Activated T-cell treated with anti-CD3 and anti-CD28 coated beads for 24 hours (primary cell): ENCODE measurements at places on chromosomes 3 and 15.

DNA sequence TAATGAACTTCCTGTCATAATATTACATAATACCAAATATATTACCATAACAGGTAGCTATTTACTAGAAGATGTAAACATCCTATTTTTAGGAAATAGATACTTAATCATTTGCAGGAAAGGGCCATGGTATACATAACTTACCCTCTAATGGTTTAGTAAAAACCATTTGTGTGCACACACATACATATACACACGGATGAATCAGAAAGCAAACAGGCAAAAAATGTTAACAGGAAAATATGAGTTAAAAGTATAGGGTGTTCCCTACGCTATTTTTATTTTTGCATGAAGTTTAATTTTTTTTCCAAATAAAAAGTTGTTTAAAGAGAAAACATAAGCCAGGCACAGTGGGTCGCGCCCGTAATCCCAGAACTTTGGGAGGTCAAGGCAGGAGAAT lies 34.6 kb downstream of the FAM174B start:
- DNase-seq: no peak

DNA sequence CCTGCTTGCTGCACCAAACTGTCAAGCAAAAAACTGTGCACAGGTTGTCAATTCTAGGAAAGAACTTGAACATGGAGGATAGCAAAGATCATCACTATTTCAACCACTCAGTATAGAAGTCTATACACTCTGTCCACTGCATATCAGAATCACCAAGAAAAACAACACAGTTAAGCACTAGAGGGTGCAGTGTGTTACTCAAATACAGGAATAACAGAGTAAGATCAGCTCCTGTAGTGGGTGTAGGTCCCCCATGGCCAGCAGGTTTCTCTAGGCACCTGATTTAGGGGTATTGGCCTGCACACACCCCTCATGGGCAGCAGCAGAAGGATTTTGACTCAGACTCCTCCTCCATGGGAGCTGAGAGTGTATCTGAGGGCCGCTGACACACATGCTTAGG lies 464.1 kb downstream of the EPHA6 start:
- DNase-seq: no peak

GRCh38 chr3:98644168-98644567 lies 50.8 kb upstream of the CPOX start:
- DNase-seq: no peak

GRCh38 chr15:38297623-38298388 lies 45.2 kb downstream of the SPRED1 start:
- no peak for DNase-seq

- no peak for DNase-seq
Observed at GRCh38 chr3:64343689-64344430, 118.6 kb upstream of the PRICKLE2 start.

- no peak for DNase-seq
Observed at GRCh38 chr3:129003578-129004112, 2.5 kb downstream of the EFCC1 start.

GRCh38 chr15:68783226-68784058 lies 37.3 kb downstream of the ANP32A start:
- peak; percentile 23 for DNase-seq

- no peak for DNase-seq
Observed at GRCh38 chr3:77160931-77161497, 121.1 kb downstream of the ROBO2 start.

DNA sequence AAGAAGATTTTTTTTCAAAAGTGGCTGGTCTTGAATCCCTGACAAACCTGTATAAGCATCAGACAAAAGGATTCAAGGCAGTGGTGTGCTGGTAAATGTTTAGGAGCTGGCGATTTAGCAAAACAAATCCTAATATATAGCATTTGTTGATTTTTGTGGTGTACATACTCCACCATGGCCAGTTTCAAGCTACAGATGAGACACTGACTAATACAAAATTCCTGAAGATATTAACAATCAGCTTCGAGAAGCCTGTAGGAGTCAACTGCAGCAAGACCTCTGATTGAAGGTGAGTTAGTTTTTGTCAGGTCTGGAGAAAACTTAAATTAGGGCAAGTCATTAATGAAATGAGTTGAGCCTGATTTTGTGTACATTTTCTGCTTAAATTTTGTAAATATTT lies 6.7 kb downstream of the STRIT1 start:
- no peak for DNase-seq

GRCh38 chr15:28110481-28110881 lies 11.4 kb upstream of the OCA2 start:
- DNase-seq: no peak

GRCh38 chr15:85495096-85495495 lies 114.7 kb downstream of the AKAP13 start:
- no peak for DNase-seq

GRCh38 chr3:28019740-28020139 lies 221.7 kb upstream of the CMC1 start:
- no peak for DNase-seq

DNA sequence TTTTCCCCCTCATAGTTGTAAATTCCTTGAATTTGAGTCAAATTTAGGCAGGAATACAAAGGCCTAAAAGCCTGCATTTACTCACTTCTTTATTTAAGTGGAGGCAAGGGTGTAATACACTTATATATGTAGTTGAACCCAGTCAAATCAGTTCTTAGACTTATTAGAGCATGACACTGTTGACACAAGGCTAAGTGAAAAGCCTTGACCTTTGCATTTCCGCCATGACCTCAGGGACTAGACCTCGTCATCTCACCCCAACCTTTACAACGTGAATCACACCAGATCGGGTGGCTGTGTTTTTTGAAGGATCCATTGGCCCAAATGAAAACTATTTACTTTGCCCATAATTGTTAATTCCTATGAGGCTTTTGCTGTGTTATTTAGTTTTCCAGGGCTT lies 774.4 kb downstream of the ROBO1 start:
- no peak for DNase-seq

DNA sequence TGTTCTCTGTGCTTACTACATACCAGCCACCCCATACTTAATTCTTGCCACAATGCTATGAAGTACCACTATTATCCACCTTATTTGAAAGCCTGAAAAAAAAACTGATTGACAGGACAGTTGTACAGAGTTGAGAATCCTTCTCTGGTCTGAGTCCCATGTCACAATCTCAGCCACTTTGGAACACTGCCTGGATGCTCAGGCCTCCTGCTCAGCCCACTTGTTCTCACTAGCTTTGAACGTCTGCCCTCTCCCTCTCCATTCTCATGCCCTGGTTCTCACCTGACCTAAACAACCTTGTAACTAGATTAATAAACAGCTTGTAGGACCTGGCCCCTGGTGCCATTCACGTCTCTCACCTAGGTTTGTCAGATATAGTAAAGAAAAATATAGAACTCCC lies 53.9 kb downstream of the TRIM69 start:
- DNase-seq: no peak

DNA sequence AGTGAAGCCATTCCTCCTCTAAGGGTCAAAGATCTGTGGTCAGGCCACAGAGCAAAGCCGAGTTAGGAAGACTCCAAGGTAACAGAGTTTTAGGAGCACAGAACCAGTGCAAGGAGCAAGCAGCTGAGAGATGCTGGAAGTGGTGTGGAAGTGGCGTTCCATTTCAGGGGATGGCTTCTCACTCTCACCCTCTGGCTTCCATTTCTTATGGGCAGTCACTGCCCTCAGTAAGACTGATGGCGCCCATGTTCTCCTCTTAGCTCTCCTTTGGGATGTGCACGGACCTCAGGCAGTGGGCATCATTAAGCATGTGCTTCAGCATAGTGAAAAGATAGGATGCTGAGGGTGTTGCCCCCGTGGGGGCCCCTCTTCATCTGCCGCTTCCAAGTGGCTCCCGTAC lies 90.3 kb downstream of the ASB7 start:
- no peak for DNase-seq

GRCh38 chr3:48952510-48953118 lies 34.0 kb downstream of the ARIH2 start:
- DNase-seq: no peak

GRCh38 chr15:26148156-26148860 lies 285.2 kb upstream of the ATP10A start:
- DNase-seq: no peak

DNA sequence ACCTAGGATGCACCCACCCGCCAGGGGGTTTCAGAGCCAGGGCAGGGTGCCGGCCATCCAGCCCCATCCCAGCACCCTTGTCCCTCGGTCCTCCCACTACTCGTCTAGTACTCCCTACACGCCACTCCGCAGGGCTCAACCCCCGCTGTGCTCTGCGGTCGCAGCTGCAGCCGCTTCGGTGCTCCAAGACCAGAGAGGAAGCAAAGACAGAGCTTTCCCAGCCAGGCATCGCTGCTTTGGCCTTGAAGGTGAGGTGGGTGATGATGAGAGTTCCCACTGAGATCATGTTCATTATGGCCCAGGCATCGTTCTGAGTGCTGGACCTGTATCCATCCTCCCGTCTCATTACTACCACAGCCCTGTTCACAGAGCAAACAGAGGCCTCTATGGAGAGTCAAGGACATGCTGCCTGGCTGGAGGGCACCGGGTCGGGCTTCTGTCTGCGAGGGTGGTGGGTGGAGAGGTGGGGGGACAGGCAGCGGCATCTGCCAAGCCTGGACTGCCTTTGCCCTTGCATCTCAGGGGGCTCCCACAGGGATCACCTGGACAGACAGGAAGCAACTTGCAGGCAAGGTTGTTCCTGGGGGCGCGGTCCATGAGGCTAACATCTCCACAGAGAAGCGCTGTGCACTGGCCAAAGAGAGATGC lies 66.9 kb downstream of the KLF13 start:
- DNase-seq: no peak

DNA sequence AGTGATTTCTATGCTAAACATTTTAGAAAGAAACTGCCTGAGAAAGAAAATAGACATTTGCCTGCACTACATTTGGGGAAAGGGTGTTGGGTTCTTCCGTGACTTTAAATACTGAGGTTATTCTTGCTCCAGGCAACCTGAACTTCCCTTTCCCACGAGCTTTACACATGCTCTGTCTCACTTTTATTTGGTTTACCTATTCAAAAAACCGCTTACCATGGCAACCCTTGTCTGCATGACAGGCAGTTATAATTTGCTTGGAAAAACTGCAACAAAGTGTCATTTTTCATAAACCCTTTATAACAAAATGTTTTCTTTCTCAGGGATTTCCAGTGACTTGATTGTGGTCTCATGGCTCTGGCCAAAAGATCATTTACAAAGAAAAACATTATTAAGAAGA lies 416.3 kb upstream of the MEIS2 start:
- no peak for DNase-seq

- DNase-seq: no peak
Observed at GRCh38 chr3:134477002-134477401, 8.8 kb downstream of the ANAPC13 start.

GRCh38 chr3:98259-98654 lies 98.3 kb upstream of the CHL1 start:
- DNase-seq: no peak

DNA sequence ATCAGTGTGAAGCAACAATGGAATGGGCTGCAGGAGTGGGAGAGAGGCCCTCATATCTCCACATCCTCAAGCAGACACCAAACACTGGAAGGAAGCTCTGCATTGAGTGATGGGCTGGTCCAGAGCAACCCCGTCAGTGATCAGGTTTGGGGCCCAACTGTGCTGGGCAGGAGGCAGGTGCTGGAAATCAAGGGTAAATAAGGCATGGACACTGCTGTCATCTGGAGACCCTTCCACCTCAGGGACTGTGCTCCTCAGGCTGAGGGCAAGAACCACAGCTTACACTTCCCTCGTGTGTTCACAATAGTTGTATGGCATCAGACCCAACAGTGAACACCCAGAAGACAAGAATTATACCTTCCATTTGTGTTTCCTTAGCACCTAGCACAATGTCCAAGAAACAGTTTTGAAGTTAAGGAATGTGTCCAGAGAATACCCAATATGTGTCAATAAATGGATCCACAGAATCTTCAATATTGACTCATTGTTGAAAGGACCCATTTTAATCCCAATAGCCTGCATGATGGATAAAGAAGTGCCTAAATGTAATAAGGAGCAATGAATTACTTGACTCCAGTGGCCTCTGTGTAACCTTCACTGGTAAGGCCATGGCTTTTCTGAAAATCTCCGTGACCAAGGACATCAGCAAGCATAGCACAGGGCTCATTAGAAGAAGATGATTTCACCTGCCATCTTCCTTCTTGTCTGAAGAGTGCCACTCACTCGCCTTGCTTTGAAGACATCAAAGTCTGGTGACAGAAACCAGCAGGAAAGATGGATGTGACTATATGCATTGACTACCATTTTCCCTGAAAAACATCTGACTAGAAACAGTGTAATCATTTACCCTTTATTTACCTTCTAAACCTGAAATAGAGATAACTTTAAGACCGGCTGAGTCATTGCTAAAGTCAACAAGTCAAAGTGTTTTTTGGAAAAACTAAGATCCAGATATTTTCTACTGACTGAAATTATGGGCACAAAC lies 7.0 kb upstream of the AHSG start:
- no peak for DNase-seq

DNA sequence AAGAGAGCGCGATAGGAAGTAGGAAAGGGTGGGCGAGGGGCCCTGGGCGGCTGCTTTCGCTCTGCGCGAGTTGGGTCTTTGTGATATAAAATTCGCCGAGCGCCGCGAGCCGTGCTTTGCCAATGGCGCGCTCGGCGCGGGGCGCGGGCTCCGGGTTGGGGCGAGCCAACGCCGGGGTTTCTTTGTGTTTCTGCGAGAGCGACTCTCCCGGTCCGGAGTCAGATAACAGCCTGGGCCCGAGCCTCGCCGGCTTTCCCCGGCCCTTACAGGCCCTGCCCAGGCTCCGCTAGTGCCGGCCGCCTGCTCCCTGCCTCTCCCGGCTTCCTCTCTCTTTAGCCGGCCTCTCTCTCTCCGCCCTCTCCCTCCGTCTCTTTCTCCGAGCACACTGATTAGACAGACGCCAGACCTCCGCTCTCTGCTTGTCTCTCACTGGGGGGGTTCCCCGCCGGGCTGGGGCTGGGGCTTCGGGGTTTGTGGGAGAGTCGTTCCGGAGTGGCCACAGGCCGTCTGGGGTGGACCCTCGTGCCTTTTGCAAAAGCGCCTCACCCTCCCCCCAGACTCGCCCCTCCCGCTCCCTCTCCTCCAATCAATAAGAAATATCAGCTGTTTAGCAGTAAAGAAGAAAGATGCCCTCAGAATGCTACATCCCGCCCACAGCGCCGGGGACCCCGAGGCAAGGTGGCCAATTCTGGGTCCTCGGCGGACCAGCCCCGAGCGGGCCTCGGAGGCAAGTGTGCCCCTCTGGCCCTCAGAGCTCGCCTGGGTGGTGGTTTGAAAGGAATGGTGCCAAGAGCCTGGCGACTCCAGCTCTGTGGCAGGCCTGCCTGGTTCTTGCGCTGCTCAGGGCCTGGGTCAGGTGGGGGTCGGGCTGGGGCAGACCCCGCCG lies 2.9 kb downstream of the NR2F2 start:
- DNase-seq: no peak

DNA sequence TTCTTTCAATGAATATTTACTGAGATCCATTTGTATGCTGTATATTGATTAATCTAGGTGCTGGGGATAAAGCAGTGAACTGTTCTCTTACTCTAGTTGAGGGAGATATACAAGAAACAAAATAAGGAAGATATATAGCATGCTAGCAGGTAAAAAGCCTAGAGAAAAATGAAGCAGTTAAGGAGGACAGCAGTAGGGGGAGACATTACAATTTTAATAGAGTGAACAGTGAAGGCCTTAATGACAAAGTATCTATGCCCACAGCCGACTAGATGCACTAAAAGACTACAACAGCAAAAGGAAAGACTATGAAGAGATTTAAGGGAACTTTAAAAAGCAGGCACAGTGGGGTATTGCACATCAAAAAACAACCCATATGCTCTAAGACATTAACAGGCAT lies 81.4 kb downstream of the XRN1 start:
- DNase-seq: no peak
